ENCODE measurements at places on chromosomes 4 and X. TPM values are rescaled to one million over a fixed set of nuclear protein-coding genes. Genes with fewer than 3 reads are reported as not detected.

- no peaks in the 10 kb centered on the region for H3K27me3 ChIP-seq
- H3K4me3 ChIP-seq: no peak overlapping the region
- DNase-seq: no peak
- peaks cover 2% of the 10 kb centered on the region for H3K4me1 ChIP-seq
- no peaks in the 10 kb centered on the region for H3K36me3 ChIP-seq
Measured at GRCh38 chr4:136246876-136247275, 1285.4 kb downstream of the PCDH18 start.

DIAPH2 gene
- total RNA-seq: 3.8 TPM

- no peak overlapping the region for H3K27ac ChIP-seq
- H3K36me3 ChIP-seq: no peaks in the 10 kb centered on the region
- DNase-seq: no peak
- H3K4me1 ChIP-seq: peaks cover 7% of the 10 kb centered on the region
- no peak overlapping the region for H3K4me3 ChIP-seq
- H3K27me3 ChIP-seq: no peaks in the 10 kb centered on the region
Measured at GRCh38 chrX:71978164-71978563, 67.5 kb downstream of the NHSL2 start.

DNA sequence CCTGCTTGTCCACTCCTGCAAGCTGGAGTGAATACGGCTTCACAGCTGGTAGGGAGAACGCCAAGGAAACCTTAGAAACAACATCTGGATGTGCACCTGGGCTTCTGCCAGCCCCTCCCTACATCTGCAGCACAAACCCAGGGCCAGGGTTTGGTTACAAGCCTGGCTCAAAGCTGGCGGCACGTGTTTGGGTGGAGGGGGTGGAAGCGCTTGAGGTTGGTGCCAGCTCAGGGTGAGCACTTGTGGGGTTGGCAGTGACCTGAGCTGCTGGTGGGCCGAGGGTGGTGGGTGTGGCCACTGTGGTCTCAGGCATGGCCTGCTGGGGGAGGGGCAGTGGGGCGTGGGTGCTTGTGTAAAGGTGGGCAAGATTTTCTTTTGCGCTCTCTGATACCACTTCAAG lies 15.6 kb downstream of the ELF4 start:
- H3K27ac ChIP-seq: no peak overlapping the region
- no peak overlapping the region for H3K4me3 ChIP-seq
- H3K4me1 ChIP-seq: peaks cover 5% of the 10 kb centered on the region
- no peaks in the 10 kb centered on the region for H3K36me3 ChIP-seq
- H3K27me3 ChIP-seq: no peaks in the 10 kb centered on the region

DNA sequence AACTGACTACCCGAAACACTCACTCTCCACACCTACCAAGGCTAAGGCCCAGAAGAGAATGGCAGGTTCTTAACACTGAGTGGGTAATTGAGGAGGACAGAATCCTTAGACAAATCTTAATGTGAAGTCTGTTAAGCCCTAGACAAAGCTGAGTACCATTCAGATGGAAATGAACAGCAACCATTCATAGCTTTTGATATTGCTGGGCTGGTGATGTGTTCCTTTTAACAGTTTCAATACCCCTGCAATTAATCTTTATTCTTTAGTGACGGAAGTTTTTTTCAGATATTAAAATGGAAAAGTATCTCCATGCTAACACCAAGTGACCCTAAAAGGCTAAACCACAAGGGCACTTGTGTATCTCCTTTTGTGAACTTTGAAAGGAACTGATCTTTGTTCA lies 334.9 kb downstream of the OPHN1 start:
- no peak overlapping the region for H3K4me3 ChIP-seq
- H3K27ac ChIP-seq: no peak overlapping the region
- peaks cover 2% of the 10 kb centered on the region for H3K27me3 ChIP-seq
- no peaks in the 10 kb centered on the region for H3K4me1 ChIP-seq

USP53 gene
- 3.3 TPM for total RNA-seq

LARP7 gene
- 40.9 TPM for total RNA-seq

DNA sequence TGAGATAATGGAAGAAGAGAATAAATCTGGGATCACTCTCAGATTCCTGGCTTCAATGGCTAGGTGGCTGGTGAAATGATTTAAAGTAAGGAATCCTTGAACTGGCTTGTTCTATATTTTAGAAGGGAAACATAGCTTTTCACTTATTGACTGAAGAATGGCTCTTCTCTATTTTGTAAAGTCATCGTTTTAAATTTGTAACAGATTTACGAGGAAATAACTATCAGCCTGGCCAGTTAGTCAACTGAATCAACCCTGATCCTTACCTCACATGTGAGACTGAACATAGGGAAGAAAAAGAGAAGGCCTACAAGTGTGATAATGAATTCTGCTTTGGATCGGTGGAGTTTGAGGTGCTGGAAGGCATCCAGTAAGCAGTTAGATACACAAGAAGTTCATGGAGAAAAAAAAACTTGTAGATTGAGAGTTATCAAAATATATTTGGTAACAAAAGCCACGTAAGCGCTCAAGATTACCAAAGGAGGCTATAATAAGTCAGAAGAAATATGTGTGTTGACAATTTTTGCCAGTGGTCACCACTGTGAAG lies 12.0 kb downstream of the AREG start:
- H3K27ac ChIP-seq: no peak overlapping the region
- H3K4me3 ChIP-seq: no peak overlapping the region
- no peaks in the 10 kb centered on the region for H3K36me3 ChIP-seq

DNA sequence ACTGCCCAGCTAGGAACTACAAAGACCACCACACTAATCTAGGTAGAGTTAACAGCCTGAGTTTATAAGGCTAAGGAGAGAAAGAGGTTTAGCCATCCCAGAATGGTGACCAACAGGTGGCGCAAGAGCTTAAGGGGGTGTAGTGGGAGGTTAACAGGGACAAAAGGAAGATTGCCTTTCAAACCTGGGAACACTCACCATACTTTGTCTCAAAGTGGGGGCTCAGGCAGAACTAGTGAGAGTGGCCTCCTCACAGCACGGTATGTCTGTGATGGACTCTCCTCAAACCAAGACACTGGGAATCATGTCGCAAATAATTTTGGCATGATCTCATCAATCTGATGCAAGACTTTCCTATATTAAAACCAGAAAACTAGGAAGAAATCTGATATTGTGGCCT lies 23.4 kb downstream of the CCNI start:
- DNase-seq: peak; percentile 68
- H3K36me3 ChIP-seq: no peaks in the 10 kb centered on the region
- H3K27me3 ChIP-seq: peaks cover 3% of the 10 kb centered on the region
- peaks cover 4% of the 10 kb centered on the region for H3K4me1 ChIP-seq
- no peak overlapping the region for H3K4me3 ChIP-seq
- H3K27ac ChIP-seq: peak overlapping the region; percentile 66

GRCh38 chrX:53211391-53211978 lies 13.5 kb downstream of the KDM5C start:
- DNase-seq: no peak
- H3K27me3 ChIP-seq: peaks cover 2% of the 10 kb centered on the region
- H3K36me3 ChIP-seq: no peaks in the 10 kb centered on the region
- no peaks in the 10 kb centered on the region for H3K4me1 ChIP-seq
